ENCODE measurements at places on chromosomes 1 and 21. TPM values are rescaled to one million over a fixed set of nuclear protein-coding genes. Genes with fewer than 3 reads are reported as not detected.

The CFHR1 gene
- not detected for total RNA-seq

The OR2T33 gene
- total RNA-seq, result not detected

The ACBD3 gene
- total RNA-seq, result 19.8 TPM

The VHLL gene
- 0.52 TPM for total RNA-seq

The MRPL39 gene
- 36.0 TPM for total RNA-seq

The TMPRSS2 gene
- not detected for total RNA-seq

The RIMKLA gene
- total RNA-seq, result 0.44 TPM

The RYR2 gene
- not detected for total RNA-seq

The CNR2 gene
- 0.07 TPM for total RNA-seq

The DNAJC28 gene
- total RNA-seq, result 0.58 TPM

The NBPF6 gene
- total RNA-seq, result not detected

The CD244 gene
- total RNA-seq, result 2.1 TPM

The MAP3K7CL gene
- total RNA-seq, result 5.0 TPM

The IRF6 gene
- not detected for total RNA-seq

The LPAR3 gene
- total RNA-seq, result 1.5 TPM

The C4BPB gene
- 2.1 TPM for total RNA-seq

The LIX1L gene
- total RNA-seq, result 49.5 TPM

The CCDC27 gene
- not detected for total RNA-seq

The CDC42SE1 gene
- 350 TPM for total RNA-seq

The PTPN7 gene
- 188 TPM for total RNA-seq

The CYP4Z1 gene
- not detected for total RNA-seq

The KCNE1 gene
- 0.27 TPM for total RNA-seq

The GABPA gene
- 26.9 TPM for total RNA-seq

The CHODL gene
- 0.22 TPM for total RNA-seq

The RGL1 gene
- total RNA-seq, result 2.6 TPM

The INAVA gene
- total RNA-seq, result not detected

The OR2G3 gene
- not detected for total RNA-seq

The ALDH9A1 gene
- 45.3 TPM for total RNA-seq

The LMX1A gene
- not detected for total RNA-seq

The KIF26B gene
- total RNA-seq, result not detected
